ENCODE measurements at places on chromosomes 13 and 19.
A peak's percentile ranks its signal among the peaks of the same experiment; 100 is the strongest.

GRCh38 chr13:97259798-97260714 lies 37.9 kb downstream of the MBNL2 start:
- H3K36me3 ChIP-seq: peaks cover 5% of the 10 kb centered on the region
- peak overlapping the region; percentile 79 for H3K27ac ChIP-seq
- H3K4me3 ChIP-seq: no peak overlapping the region

DNA sequence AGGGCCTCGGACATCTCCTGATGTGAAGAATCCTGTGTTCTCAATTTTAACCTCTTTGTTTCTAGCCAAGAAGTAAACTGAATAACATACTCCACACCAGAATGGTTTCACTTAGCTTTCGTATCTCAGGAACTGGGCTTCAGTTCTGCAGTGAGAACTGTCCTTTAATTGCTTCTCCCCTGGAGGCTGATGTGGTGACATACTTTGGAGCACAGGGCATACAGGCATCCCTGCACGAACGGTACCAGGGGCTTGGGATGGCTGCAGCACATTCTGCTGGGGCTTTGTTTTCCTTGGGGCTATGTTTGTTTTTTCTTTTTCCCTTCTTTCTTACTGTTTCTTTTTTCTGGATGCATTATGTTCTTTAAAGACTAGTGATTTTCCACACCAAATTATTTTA lies 230.5 kb downstream of the TM9SF2 start:
- no peak overlapping the region for H3K27ac ChIP-seq
- no peaks in the 10 kb centered on the region for H3K27me3 ChIP-seq
- no peak overlapping the region for H3K4me3 ChIP-seq
- no peak for DNase-seq

DNA sequence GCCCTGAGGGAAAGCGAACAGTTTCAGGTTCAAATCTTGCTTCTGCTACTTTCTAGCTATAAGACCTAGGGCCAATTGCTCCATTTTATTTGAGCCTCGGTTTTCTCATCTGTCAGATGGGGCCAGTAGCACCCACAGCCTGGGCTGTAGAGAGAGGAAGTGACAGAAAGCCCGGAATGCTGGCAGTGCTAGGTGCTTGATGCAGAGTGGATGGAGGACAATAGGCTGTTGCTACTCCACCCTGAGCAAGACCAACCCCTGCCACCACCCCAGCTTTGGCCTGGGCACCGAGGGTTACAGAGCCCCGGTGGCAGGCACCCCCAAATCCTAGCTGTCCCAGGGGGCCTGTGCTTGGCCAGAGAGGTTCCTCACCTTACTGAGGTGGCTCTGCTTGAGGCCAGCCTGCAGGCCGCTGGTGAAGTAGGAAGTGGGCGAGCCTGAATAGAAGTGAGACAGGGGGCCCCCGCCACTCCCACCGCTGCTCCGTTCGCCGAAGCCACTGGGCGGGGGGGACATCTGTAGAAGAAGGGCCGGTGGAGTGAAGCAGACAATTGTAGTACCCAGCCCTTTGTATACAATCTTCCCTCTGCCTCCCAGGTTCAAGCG lies 2.1 kb upstream of the FDX2 start:
- peaks cover 20% of the 10 kb centered on the region for H3K36me3 ChIP-seq
- no peak overlapping the region for H3K4me3 ChIP-seq
- peaks cover 15% of the 10 kb centered on the region for H3K4me1 ChIP-seq
- no peak overlapping the region for H3K27ac ChIP-seq

DNA sequence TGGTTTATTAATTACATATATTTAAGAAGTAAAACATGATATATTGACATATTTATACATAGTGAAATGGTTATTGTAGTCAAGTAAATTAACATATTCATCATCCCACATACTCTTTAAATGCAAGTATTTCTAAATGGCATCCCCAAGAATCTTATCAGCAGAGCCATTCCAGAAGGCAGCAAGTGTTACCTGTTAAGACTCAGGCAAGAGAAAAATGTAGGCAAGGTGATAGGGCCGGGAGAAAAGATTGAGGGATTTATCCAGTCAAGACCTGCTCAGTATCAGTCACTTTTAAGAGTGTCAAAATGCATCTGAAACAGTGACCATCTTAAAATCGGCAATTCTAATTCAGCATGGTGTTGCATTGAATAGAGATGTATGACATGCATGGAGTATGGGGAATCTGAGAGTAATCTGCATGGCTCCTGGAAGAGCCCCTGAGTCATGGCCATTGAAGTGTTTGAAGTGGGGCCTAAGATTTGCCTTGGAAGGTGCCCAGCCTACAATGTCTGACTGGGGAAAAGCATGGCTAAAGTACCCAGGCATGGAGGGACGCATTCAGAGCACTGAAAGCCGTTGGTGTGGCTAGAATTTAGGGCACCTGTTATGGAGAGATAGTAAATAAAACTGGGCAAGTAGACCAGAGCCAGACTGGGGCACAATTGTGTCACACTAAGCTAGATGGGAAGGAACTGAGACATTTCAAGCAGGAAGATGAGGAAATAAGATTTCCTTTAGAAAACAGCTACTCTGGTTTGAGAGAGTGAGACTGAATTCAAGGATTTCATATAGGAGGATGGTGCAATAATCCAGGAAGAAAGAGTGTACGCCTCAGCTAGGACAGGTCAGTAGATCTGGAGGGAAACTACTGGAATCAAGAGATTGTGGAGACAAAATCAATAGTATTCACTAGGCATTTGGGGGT lies 25.0 kb upstream of the C1QTNF9B start:
- H3K27me3 ChIP-seq: peaks cover 23% of the 10 kb centered on the region
- peaks cover 2% of the 10 kb centered on the region for H3K4me1 ChIP-seq
- DNase-seq: no peak
- H3K4me3 ChIP-seq: no peak overlapping the region
- peaks cover 2% of the 10 kb centered on the region for H3K36me3 ChIP-seq
- H3K27ac ChIP-seq: no peak overlapping the region

DNA sequence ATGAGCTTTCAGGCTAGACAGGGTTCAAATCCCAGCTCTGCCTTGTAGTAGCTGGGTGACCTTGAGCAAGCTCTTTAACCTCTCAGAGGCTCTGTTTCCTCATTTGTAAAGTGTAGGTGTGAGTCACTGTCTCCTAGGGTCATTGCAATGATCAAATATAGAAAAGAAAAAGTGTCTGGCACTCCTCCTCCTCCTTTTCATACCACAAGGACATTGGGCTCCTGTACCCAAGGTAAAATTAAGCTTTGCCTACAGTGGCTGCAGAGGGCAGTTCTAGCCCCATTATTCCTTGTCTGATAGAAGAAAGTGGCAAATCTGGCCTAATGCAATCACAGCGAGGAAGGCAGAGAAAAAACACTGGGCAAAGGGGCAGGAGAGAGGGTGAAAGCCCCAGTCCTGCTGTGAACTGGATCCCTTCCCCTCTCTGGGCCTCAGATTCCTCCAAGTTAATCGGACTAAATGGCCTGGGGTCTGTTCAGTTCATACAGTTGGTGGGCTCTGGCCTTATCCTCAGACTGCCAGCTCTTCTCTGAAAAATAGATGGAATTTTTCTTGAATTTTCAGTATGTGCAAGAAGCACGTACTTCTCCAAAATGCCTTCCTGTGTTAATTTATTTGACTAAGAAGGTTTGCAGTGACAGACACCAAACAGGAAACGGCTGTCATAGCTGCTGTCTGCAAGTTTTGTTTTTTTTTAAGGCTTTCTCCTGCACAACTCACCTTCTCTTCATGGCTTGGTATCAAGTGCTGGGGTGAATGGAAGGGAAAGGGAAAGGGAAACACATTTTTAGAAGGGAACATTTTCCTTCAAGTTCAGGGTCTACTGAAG lies 35.3 kb downstream of the RGCC start:
- no peaks in the 10 kb centered on the region for H3K36me3 ChIP-seq
- no peak overlapping the region for H3K4me3 ChIP-seq
- no peaks in the 10 kb centered on the region for H3K4me1 ChIP-seq

- no peak for DNase-seq
- no peak overlapping the region for H3K27ac ChIP-seq
- no peak overlapping the region for H3K4me3 ChIP-seq
- H3K4me1 ChIP-seq: no peaks in the 10 kb centered on the region
- no peaks in the 10 kb centered on the region for H3K36me3 ChIP-seq
Observed at GRCh38 chr19:17358395-17358794, 18.7 kb downstream of the PLVAP start.

GRCh38 chr13:95224064-95224463 lies 77.2 kb downstream of the ABCC4 start:
- H3K36me3 ChIP-seq: no peaks in the 10 kb centered on the region
- DNase-seq: no peak
- H3K4me1 ChIP-seq: peaks cover 14% of the 10 kb centered on the region

DNA sequence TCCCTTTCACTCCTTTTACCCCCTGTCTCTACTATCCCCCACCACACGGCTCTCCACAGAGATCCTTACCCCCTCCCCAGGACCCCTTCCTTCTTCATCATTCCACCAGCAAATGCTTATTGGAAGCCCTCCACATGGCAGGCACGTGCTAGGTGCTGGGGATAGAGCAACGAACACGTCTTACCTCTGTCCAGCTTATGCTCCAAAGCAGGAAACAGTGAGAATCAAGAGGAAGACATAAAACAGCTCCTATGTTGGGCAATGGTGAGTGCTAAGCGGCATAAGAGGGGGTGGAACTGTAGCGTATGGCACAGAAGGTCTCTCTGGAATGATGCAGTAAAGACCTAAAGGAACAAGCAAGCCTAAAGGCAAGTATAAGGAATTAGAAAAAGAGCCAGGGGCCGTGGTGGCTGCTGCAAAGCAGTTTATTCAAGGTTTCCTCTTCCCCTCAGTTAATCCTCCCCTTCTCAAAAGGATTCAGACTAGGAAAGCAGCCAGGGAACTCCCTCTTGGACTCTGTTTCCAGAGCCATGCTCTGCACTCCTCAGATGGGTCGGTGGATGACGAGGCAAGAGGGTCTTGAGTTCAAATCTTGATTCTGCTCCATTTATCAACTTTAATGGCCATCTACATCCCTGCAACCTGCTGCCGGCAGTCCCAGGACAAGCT lies 289.4 kb downstream of the FOXO1 start:
- no peaks in the 10 kb centered on the region for H3K27me3 ChIP-seq
- peaks cover 19% of the 10 kb centered on the region for H3K4me1 ChIP-seq
- H3K4me3 ChIP-seq: no peak overlapping the region
- H3K36me3 ChIP-seq: no peaks in the 10 kb centered on the region

DNA sequence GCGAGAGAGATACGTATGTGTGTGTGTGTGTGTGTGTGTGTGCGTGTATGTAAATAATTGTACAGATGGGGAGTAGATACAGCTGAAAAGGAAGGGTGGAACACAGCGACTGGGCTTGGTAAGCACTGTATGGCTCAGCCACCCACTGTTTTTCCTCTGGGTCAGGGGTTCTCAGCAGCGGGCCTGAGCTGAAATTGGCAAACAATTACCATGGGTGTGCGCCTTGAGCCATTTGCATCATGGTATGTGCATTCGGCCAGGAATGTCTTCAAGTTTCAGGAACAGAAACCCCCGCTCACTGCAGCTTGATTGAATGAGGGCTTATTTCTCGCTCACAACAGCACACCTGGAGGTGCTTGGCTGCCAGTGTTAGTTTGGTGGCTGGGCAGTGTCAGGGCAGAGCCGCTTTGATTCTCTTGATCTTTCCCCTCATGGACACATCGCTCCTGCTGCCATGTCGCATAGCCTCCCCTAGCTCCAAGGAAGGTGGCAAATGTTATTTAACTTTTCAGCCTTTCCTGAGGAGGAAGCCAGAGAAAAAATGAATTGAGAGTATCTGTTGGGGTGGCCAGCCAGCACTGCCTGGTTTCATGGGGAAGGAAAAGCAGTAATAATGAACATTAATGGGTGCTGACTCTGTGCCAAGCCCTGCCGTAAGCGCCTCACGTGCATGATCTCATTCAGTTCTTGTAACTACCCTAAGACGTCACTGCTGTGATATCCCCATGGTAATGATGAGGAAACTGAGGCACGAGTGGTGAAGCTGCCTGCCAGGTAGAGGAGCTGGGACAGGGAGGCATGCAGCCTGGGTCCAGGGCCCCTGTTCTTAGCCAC lies 126.9 kb downstream of the SIPA1L3 start:
- H3K4me3 ChIP-seq: no peak overlapping the region
- H3K27me3 ChIP-seq: no peaks in the 10 kb centered on the region
- no peak for DNase-seq
- peaks cover 18% of the 10 kb centered on the region for H3K36me3 ChIP-seq

Data from mesothelial cell of epicardium (in vitro differentiated cells).